ENCODE measurements at places on chromosomes 6 and 20. TPM values are rescaled to one million over a fixed set of nuclear protein-coding genes. Genes with fewer than 3 reads are reported as not detected.
A peak's percentile ranks its signal among the peaks of the same experiment; 100 is the strongest.

- no peaks in the 10 kb centered on the region for H3K36me3 ChIP-seq
- no peak for DNase-seq
- peaks cover 23% of the 10 kb centered on the region for H3K4me1 ChIP-seq
- peak overlapping the region; percentile 31 for H3K4me3 ChIP-seq
Observed at GRCh38 chr6:16503970-16504415, 257.3 kb downstream of the ATXN1 start.

DNA sequence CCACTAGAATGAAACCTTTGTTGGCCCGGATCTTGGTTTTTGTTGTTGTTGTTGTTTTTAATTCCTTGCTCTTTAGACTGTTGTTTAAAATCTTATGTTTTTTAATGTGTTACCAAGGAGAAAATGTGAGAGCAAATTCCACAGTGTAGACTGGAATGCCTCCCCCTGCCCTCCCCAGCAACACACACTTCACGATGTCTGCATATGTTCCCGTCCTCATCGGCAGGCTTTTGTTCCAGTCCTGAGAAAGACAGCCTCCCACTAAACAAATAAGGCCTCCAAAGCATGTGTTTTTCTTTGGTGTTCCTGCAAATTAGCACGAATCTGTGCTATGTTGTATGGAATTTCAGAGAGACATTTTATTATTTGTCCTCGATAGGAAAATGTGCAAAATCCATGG, 263.3 kb upstream of the QKI start:
- DNase-seq = no peak
- no peak overlapping the region for H3K27ac ChIP-seq

- peaks cover 2% of the 10 kb centered on the region for H3K4me1 ChIP-seq
- no peak for DNase-seq
- H3K27ac ChIP-seq = no peak overlapping the region
- peaks cover 33% of the 10 kb centered on the region for H3K27me3 ChIP-seq
- peaks cover 5% of the 10 kb centered on the region for H3K36me3 ChIP-seq
Observed at GRCh38 chr6:168133168-168133561, 54.2 kb upstream of the FRMD1 start.

DNA sequence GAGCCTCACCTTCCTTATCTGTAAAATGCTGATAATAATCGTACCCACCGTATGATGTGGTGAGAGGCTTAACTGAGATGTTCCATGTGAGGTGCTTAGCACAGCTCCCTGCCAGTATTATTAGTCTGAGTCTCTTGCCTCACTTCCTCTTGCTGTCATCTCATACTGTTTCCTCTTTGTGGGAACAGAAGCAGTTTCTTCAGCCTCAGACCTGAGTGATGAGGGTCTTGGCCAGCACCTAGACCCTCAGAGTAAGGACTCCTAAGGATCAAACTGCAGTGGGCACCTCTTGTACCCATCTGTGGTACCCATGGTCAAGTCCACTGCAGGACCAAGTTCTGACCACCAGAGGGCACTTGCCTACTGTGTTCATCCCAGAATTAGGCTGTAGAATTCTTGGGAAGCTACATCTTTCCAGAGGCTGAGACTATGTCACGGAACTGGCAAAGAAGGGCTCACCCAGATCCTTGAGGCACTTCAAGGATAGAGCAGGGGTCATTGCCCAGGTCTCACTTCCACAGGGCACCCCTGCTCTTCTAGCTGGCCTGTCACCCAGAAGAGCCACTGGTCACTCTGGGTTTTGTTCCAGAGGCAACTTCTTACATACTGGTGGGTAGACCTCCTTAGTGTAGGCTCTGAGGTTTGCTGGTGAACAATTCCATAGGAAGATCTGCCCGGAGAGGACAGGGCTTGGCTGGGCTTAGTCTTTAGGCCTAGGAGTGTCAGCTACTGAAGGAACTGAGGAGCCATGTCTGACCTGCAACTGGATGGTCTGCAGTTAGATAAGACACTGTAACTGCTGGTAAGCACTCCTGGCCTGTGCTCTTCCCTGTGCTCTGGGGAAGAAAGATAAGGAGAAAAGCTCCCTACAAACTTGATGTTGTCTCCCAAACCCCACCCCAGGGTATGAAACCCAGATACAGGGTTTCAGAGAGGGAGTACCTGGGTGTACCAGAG, 20.6 kb upstream of the SGK2 start:
- no peaks in the 10 kb centered on the region for H3K27me3 ChIP-seq
- H3K4me1 ChIP-seq = peaks cover 3% of the 10 kb centered on the region
- no peak overlapping the region for H3K27ac ChIP-seq
- H3K36me3 ChIP-seq = peaks cover 3% of the 10 kb centered on the region
- DNase-seq = no peak
- H3K4me3 ChIP-seq = no peak overlapping the region

GRCh38 chr6:36688063-36688738, 9.4 kb upstream of the RAB44 start:
- H3K27me3 ChIP-seq = no peaks in the 10 kb centered on the region
- H3K4me3 ChIP-seq = peak overlapping the region; percentile 15
- H3K36me3 ChIP-seq = no peaks in the 10 kb centered on the region
- H3K4me1 ChIP-seq = peaks cover 24% of the 10 kb centered on the region
- H3K27ac ChIP-seq = peak overlapping the region; percentile 82
- DNase-seq = no peak

- no peak overlapping the region for H3K27ac ChIP-seq
- H3K36me3 ChIP-seq = no peaks in the 10 kb centered on the region
- no peak overlapping the region for H3K4me3 ChIP-seq
- H3K4me1 ChIP-seq = peaks cover 12% of the 10 kb centered on the region
Observed at GRCh38 chr6:27805347-27805746, 106.8 kb downstream of the OR2B2 start.

DNA sequence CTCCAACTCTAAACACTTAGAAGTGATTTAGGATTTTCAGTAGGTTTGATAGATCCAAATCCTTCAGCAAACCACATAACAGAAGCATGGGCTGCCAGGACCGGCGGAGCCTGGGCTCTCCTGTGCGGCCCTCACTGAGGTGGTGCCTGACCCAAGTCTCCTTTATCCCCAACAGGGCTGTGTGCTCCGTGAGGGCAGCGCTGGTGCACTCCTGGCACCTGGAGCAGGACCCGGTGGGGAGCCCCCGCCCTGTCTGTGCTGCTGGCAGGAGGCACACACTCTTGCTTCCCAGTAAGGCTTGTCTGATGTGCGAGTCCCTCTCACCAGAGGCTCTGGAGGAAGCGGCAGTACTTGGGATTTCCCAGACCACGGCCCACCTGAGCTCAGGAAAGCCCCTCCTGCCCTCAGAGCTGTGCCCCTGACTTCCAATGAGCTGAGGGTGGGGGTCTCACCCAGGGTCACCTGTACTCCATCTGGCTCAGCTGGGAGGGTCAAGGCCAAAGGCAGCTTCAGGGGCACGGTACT, 56.2 kb downstream of the PYGB start:
- H3K27ac ChIP-seq = peak overlapping the region; percentile 68
- peaks cover 4% of the 10 kb centered on the region for H3K4me1 ChIP-seq
- DNase-seq = no peak
- no peaks in the 10 kb centered on the region for H3K36me3 ChIP-seq

DNA sequence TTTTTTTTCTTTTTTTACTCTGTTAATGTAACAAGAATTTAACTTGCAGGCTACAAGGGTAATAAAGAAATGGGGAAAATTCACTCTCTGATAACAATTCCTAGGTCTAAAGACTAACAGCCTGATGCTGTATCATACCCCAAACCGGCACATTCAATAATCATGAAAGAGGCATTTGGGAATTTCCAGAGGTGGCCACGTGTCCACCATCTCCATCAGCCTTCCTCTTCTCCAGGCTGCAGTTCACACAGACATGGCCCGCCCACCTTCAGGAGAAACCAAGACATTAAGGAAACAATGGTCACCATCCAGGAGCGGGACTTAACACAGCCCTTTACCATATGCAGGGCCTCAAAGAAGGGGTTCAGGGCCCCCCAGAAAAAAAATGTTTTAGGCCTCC, 44.8 kb downstream of the PDE10A start:
- no peak overlapping the region for H3K27ac ChIP-seq
- no peak for DNase-seq
- no peaks in the 10 kb centered on the region for H3K36me3 ChIP-seq
- no peaks in the 10 kb centered on the region for H3K4me1 ChIP-seq

DNA sequence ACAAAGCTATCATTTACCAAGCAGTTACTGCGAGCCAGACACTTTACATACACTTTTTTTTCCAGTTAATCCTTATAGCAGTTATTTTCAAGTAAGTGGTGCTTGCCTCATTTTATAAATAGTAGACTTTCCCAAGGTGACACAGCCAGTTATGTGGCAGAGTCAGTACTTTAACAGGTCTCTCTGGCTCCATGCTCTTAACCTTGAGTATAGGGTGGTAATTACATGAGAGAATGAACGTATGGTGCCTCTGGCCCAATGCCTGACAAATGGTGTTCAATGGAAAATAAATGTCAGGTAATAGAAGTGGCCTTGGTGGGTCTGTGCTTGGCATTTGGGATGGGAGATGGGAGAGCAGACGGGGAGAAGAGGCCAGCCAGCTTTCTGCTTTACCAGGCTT, 316.3 kb downstream of the SLC35F1 start:
- peaks cover 13% of the 10 kb centered on the region for H3K27me3 ChIP-seq
- no peak overlapping the region for H3K27ac ChIP-seq
- H3K4me3 ChIP-seq = no peak overlapping the region
- no peaks in the 10 kb centered on the region for H3K4me1 ChIP-seq

The DCDC2 gene
- total RNA-seq = 0.15 TPM

The ACTL10 gene
- 0.89 TPM for total RNA-seq

The SLC32A1 gene
- not detected for total RNA-seq

The NECAB3 gene
- 10.2 TPM for total RNA-seq

The RBM38 gene
- 176 TPM for total RNA-seq
